Gastrocnemius medialis (tissue), 4 donors: ENCODE measurements at places on chromosomes 2 and 18. TPM values are rescaled to one million over a fixed set of nuclear protein-coding genes. Genes with fewer than 3 reads are reported as not detected.

The LRRC30 gene
- 2.1 TPM for total RNA-seq

DNA sequence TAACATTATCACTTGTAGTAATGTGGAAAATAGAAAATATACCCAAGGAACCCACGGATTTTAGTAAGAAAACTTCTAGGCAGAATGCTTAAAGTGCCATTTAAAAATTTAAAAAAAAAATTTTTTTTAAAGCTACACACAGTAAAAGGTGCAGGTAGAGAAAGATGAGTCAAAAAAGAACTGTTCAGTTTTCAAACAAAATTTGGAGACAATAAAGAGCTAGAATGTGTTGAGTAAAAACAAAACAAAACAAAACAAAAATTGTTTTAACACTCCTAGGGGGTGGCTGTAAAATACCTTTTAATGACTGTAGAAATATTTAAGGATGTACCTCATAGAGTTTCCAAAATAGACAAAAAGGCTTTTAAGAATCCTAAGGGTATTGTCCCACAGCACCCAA is 212.0 kb downstream of the TGIF1 start:
- DNase-seq = no peak

DNA sequence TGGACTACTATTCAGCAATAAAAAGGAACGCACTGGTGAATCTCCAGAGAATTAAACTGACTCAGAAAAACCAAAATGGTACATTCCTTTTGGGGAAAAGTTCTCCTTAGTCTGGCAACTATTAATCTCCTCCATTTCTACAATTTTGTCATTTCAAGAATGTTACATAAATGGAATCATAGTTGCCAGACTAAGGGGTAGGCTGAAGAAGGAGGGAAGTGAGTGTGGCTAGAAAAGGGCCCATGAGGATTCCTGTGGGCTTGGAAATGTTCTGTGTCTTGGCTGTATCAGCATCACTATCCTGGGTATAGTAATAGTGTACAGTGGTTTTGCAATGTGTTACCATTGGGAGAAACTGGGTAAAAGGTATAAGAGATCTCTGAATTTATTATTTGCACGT is 72.4 kb downstream of the ZAP70 start:
- no peak for DNase-seq

DNA sequence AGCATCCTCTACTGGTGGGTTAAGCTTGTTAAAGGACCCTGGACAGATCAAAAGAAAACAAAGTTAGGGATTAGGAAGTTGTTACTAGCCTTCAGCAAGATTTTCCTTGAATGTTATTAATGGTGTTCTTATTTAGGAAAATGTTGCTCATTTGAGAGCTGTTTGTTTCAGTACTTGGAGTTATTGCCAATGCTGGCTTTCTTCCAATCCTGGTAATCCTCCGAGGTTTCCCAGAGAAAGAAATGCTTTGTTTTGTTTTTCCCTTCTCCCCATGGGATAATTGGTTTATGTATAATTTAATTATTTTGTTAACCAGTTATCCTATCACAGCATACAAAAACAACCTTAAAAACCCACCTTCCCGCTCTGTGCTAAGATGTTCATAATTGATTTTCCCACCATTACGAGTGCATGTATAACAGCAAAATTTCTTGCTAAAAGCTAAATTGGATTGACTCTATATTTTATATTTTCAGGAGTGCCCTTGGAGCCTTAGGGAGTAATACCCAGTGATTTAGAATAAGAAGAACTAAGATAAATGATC is 79.8 kb downstream of the MGAT5 start:
- DNase-seq = no peak
